Stimulated activated CD4-positive, alpha-beta T cell treated with anti-CD3 and anti-CD28 coated beads, Interleukin-4, amount 100 ng/mL, for 48 hours (primary cell): ENCODE measurements at places on chromosomes 6 and 20.

GRCh38 chr6:56364827-56365339 lies 117.5 kb upstream of the COL21A1 start:
- no peak for DNase-seq

- DNase-seq = no peak
Measured at GRCh38 chr6:68859233-68859632, 224.2 kb downstream of the ADGRB3 start.

DNA sequence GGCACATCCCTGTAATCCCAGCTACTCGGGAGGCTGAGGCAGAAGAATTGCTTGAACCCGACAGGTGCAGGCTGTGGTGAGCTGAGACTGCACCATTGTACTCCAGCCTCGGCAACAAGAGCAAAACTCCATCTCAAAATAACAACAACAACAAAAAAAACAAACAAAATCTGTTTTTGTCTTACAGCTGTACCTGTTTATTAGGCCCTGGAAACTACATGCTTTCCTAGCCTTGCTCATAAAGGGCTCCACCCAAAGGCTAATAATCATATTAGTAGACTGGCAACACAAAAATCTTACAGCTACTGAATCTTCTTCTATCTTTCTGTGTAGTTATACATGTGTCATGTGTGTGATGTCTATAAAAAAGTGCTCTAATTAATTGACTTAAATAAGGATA lies 503.9 kb upstream of the EYS start:
- no peak for DNase-seq

DNA sequence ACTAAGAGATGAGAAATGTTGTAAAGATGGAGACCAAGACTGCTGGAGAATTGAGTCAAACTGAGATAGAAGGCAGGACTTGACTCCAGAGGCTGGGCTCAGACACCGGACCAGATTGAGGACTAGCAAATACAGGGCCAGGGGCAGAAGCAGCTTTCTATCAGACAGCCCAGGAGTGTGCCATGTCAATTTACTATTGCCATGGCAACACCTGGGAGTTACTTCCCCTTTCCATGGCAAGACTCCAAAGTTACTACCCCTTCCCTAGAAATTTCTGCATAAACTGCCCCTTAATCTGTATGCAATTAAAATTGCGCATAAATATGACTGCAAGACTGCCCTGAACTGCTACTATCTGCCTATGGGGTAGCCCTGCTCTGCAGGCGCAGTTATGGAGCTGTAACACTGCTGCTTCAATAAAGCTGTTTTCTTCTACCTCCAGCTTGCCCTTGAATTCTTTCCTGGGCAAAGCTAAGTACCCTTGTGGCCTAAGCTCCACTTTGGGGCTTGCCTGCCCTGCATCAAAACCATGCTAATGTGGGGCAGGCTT lies 90.1 kb upstream of the EDN1 start:
- no peak for DNase-seq

DNA sequence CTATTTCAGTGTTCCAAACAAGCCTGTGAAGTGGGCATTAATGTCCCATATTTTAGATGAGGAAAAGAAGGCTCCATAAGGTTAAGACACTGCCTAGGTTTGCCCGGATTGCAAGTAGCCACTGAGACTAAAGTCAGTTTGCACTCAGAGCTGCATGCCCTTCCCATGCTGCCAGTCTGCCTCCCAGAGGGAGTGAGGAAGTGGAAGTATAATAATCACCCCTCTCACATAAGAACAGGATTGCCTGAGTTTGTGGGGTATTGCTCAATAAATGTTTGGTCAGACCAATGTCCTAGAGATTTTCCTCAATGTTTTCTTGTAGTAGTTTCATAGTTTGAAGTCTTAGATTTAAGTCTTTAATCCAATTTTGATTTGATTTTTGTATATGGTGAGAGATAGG lies 43.9 kb upstream of the CLIC5 start:
- DNase-seq = no peak

DNA sequence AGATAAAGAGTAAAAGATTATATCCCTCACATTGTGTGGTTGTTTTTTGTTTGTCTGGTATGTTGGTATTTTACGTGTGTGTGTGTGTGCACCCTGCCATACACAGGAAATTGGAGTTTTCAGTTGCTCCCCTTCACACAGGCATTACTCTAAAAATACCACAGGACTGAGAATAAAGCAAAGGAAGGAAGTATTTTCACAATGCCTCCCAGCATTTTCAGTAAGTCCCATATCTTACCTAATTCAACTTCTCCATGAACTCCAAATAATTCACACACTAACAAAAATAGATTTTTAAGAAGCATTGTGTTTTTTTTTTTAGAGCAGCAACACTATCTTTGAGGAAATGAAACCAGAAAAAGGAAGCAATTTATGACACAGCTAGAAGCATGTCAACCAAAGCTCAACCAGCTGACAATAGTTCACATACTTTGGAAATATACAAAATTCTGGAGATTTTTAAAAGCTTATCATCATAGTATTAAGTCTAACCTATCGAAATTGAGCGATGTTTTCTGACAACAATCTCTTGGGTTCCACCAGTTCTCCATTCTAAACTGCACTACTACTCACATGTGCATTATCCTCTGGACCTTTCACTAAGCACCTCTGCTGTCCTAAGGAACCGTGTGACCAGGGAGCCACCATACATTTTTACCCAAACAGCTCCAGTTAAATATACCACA lies 2.1 kb downstream of the UBE2J1 start:
- no peak for DNase-seq

DNA sequence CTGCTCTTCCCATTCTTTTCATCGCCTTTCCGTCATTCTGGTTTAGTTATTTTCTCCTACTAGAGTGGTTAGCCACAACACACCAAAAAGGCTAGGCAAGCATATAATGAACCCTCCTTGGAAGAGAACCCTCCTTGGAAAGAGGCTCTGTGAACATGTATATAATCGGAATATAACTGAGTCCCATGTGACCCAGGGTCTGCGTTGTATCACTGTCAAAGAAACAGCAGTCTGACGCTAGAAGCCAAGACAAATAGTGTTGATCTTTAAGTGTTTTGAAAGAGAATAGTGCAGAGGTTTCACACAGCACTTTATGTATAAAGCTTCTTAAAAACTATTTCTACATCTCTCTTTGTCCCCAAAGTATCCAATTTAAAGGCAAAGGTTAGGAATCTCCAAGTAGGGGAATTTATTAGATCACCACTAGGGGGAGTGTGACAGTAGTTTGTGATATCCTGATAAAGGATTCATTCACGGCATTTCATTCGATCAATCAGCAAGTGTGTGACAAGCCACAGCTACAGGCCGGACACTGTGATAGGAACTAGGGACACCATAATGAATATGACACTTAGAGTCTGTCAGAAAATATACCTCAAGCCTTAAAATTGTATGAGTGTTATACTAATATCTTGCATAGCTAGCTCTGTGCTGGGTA lies 395.3 kb downstream of the CD109 start:
- no peak for DNase-seq

DNA sequence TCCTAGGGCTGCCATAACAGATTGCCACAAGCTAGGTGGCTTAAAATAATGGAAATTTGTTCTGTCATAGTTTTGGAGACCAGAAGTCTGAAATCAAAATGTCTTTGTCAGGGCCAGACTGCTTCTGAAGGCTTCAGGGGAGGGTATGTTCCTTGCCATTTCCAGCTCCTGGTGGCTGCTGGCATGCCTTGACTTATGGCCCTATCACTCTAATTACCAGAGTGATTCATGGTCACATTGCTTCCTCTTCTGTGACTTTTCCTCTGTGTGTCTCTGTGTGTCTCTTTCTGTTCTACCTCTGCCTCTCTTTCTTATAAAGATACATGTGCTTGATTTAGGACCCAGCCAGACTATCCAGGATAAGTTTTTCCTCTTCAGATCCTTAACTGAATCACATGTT lies 635.2 kb upstream of the IMPG1 start:
- no peak for DNase-seq

DNA sequence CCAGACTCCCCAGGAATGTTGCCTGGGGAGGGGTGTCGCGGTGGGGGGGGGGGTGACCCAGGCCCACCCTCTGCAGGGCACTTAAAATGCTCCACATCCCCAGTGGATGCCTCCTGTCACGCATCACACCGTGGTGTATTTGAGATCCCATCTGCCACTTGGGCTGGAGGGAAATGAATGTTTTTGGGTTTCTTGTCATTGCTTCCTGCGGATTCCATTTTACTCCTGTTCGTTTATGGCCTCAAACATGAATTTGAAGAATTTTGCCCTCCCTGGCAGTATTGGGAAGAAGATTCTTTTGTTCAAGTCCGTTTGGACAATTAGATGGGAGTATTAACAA lies 544 bp upstream of the KHDC1 start:
- no peak for DNase-seq

DNA sequence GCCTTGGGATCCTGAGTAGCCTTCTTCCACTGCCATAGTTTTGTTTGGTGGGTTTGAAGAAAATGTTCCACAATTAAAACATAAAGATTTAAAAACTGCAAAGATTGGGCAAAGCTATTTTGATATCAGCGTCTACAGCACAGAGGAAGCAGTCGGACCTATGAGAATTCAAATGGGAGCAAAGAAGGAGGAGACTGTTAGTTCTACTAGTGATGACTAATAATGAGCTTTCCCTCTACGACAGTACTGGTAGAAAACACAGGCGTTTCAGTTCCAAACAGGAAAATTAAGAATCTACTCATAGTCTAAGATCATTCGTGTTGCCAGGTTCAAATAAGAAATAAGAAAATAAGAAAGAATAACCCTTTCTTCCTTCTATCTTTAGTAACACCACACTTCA lies 121.2 kb downstream of the INSM1 start:
- no peak for DNase-seq

- no peak for DNase-seq
Measured at GRCh38 chr6:99402448-99402847, 8.5 kb upstream of the COQ3 start.

GRCh38 chr20:46220455-46221207 lies 87.7 kb downstream of the CDH22 start:
- DNase-seq = no peak

DNA sequence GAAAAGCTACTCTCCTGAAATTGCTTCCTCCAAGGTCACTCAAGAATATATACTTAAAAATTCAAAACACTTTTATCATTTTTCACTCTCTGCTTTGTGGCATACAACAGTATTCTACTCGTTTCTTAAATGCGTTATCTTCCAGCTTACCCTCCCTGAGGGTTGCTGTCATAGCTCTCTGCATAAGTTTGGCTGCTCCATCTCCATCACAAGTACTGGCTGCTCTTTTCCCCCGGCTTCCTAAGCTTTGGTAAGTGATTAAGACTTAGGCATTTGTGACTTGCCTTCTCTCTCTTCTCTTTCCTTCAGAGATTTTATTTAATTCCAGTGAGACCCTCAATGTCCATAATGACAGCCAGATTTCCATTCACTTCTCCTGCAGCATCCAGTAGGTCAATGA lies 128.3 kb downstream of the NKAIN2 start:
- DNase-seq = no peak

DNA sequence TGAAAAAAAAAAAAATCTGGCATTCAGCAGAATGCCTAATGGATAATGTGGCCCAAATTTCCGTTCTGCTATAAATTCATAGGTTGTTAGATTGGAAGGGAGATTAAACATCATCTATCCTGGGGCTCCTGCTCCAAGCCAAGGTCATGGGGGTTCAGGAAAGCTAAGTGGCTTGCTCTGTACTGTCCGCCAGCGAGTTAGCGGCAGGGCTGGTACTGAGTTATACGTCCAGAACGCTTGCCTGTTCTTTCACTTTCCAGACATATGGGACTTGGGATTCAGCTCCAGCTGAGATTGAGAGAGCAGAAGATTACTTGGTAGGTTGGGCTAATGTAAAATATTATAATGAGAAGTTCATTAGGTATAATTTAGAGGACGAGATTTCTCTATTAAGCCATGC lies 858 bp downstream of the RWDD1 start:
- DNase-seq = no peak

DNA sequence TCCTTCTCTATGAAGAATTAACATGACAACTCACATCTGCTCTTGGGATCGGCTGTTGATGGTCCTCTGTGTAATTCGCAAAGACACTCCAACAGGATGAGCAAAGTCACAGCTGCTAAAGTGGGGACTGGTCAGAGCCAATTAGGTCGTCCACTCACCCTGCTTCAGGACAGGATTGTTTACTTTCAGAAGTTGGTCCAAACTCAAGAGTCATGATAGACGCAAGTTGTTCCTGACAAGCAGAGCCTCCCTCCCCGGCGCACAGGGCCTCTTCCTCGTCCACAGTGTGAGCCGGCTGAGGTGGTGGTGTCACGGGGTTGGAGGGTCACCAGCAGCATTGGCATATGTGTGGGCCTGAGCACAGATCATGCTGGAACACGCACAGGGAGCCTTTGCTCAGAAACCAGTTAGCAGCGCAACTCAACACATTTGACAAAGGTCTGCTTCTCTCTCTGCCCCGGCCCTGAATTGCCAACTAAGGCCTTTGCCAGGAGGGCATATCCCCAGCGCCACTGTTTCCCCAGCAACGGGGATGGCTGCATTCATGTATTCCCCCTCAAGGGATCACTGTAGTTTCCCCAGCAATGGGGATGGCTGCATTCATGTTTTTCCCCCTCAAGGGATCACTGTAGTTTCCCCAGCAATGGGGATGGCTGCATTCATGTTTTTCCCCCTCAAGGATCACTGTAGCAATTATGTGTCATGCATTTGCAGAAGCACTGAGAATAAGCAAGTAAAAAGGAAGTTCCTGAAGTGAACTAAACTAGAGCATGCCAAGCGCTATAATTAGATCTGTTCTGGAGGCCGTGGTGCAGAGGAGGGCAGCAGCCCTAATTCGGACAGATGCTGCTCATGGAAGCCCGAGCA lies 111.7 kb downstream of the THBS2 start:
- DNase-seq = no peak

GRCh38 chr20:58877976-58878360 lies 25.5 kb downstream of the GNAS start:
- DNase-seq = no peak

DNA sequence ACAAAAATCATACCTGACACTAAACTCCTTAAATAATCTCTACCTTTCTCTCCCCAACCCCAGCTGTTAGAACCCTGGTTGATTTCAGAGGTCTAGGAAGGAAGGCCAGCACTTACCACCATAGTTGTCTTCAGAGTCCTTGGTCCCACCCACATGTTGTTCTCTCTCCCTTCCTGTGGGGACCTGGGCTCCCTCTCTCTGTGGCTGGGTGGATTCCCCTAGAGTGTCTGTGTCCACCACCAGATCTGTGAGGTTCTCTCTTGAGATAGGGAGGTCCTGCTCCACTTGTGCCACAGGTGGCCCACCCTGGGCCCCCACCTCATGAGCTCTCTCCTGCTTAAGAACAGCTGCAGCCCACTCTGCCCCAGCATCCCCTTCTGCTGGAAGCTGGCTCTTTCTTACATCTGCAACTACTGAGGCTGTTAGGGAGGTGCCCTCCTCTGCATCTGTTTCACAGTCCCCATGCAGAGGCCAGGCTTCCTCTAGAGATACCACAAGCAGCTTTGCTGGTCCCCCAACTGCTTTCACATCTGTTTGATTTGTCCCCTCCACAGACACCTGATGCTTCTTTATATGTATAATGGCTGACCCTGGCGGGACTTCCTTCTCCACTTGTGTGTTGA lies 5.2 kb downstream of the MDC1 start:
- DNase-seq = no peak

DNA sequence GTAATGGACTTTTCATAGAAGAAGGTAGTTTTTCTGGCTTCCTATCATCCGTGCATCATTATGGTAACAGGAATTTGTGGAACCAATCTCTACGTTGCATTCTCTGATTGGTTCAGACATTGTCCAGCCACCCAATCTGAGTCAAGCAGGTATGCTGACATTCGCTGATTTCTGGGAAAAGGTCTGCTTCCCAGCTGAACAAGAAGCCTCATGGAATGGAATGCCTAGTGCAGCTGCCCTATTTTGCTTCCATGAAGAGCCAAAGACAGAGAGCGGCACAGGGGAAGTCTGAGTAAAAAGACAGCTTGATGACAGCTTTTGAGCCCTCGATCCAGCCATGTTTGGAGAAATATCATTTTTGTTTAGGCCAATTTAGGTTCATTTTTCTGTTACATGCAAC lies 38.5 kb upstream of the TXLNB start:
- DNase-seq = no peak
